ENCODE measurements at places on chromosomes 3 and 15.

DNA sequence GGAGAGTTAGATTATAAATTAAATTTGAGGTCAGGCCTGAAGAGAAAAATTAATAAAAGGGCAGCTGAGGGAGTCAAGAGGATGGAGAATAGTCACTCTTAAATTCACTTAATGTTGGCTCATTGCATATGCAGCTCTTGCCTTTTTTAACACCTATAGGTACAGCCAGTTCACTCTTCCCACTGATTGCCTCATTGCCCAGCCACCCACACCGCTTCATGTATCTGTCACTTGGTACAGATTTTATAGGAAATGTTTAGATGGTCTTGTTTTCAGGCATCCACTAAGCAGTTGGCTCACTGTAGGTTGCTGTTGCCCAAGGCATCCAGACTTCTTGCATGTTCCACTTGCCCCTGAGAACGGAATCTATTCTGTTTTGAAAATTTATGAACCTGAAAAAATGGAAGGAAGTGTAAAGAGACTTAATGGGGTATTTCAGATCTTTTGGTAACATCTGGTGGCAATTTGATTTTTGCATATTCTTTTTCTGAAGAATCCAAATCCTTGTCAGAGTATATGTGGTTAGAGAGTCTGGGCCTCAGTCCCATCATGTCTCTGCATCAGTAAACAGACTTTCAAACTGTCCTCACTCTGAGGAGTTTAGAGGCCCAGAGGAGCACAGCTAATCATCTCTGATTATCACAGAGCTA, 151.9 kb downstream of the RBPMS2 start:
- DNase-seq, result no peak

- DNase-seq, result no peak
Observed at GRCh38 chr3:8839607-8840325, 70.4 kb upstream of the OXTR start.

GRCh38 chr3:64828276-64828675, 140.5 kb upstream of the ADAMTS9 start:
- DNase-seq, result no peak

GRCh38 chr3:78762121-78762520, 1005.7 kb downstream of the ROBO1 start:
- no peak for DNase-seq

DNA sequence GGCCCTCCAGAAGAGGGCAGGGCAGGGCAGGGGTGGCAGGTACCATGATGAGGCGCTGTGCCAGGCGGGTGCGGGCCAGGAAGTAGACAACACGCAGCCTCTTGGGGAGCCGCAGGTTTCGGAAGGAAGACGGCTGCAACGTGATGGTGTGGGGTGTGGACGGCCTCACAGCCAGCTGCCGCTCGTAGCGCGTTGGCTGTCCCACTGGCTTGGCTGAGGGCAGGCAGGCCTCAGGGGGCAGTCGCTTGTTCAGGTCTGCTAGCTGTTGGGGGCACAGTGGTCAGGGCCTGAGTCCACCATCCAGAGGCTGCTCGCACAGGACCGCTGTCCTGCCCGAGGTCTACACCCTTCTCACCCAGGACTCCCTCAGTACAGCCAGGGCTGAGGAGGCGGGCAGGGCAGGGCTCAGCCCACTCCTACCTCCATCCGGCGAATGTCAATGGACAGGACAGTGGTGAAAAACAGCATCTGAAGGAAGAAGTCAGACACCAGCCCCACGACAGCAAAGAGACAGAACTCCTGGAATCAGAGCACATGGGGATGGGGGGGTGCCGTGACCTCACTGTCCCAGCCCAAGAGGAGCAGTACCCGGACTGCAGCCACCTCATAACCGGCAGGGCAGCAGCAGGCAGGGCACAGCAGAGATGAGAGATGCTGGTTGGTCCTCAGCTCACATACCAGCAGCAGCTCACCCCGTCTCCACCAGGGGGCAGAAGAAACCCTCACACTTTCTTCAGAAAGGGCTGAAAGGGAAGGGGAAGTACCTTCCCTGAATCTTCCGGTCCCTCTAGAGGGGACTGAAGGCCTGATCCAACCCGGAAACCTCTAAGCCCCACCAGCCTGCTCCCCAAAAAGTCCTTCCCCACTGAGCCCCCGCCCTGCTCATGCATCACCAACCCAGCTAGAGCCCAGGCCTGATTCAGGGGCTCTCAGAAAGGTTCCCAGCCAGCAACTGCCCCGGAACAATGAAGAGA, 40.0 kb downstream of the PTPN23 start:
- DNase-seq, result peak; percentile 88

GRCh38 chr3:12484983-12485327, 675 bp downstream of the TSEN2 start:
- DNase-seq, result no peak

DNA sequence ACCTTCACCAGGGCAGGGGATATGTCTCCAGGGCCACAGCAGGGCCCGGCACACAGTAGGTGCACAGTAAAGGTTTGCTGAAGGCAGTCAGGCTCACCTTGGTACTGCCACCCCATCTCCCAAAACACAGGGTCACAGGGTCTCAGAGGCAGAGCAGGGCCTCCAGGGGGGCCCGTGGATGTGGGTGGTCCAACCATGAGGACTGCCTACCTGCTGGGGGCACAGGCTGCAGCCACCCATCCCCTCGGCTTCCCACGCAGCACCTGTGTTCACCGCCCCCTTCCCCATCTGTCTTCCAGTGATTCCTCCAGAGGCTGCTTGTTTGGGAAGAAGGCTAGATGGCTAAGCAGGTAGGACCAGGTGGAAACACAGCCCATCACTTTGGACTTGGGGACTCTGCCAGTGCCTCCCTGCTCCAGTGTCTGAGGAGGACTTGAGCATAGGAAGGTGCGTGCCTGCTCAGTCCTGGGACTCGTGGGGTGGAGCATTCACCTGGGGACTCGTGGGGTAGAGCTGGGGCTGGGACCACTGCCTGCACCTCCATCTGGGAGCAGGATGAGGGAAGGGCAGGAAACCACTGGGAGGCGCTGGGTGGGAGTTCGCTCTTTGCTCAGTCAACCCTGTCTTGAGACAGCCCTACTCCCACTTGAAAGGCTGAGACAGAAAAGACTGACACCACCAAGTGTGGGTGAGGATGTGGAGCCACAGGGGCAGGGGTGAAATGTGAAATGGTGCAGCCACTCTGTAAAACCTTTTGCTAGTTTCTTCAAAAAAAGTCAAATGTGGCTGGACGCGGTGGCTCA, 18.8 kb upstream of the PLXND1 start:
- no peak for DNase-seq

- DNase-seq, result no peak
Observed at GRCh38 chr3:88003115-88003755, 55.6 kb downstream of the CGGBP1 start.

DNA sequence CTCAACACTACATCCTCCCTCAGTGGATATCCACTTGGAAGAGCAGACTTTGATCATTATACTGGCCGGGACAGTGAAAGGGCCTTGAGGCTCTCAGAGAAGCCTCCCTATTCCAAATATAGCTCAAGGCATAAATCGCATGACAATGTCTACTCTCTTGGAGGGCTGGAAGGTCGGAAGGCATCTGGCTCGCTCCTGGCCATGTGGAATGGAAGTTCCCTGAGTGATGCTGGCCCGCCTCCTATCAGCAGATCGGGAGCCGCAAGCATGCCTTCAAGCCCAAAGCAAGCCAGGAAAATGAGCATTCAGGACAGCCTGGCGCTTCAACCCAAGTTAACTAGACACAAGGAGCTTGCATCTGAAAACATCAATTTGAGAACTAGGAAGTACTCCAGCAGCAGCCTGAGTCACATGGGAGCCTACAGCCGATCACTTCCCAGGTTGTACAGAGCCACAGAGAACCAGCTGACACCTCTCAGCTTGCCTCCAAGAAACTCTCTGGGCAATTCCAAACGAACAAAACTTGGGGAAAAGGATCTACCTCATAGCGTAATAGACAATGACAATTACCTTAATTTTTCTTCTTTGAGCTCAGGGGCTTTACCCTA, 25.4 kb downstream of the PHLDB2 start:
- DNase-seq, result no peak

Data from stimulated activated CD4-positive, alpha-beta T cell treated with anti-CD3 and anti-CD28 coated beads, Interleukin-1b, Interleukin-23, amount 100 ng/mL, for 24 hours (primary cell).